ENCODE measurements at places on chromosomes 16 and 17. TPM values are rescaled to one million over a fixed set of nuclear protein-coding genes. Genes with fewer than 3 reads are reported as not detected.

KRT25 gene
- not detected for total RNA-seq

GRCh38 chr17:74353446-74354060 lies 8.1 kb downstream of the BTBD17 start:
- H3K36me3 ChIP-seq = no peaks in the 10 kb centered on the region
- H3K4me3 ChIP-seq = no peak overlapping the region
- DNase-seq = no peak
- H3K27me3 ChIP-seq = peaks cover 20% of the 10 kb centered on the region
- no peak overlapping the region for H3K27ac ChIP-seq
- H3K4me1 ChIP-seq = no peaks in the 10 kb centered on the region

- no peaks in the 10 kb centered on the region for H3K4me1 ChIP-seq
- DNase-seq = peak; percentile 81
- peak overlapping the region; percentile 84 for H3K4me3 ChIP-seq
- no peaks in the 10 kb centered on the region for H3K36me3 ChIP-seq
- no peaks in the 10 kb centered on the region for H3K27me3 ChIP-seq
- peak overlapping the region; percentile 94 for H3K27ac ChIP-seq
Observed at GRCh38 chr17:1515640-1516387, 598 bp downstream of the INPP5K start.

- no peak for DNase-seq
- no peaks in the 10 kb centered on the region for H3K36me3 ChIP-seq
- H3K27me3 ChIP-seq = no peaks in the 10 kb centered on the region
- H3K4me1 ChIP-seq = no peaks in the 10 kb centered on the region
- H3K4me3 ChIP-seq = no peak overlapping the region
Observed at GRCh38 chr16:77556201-77556873, 121.5 kb upstream of the ADAMTS18 start.

DNA sequence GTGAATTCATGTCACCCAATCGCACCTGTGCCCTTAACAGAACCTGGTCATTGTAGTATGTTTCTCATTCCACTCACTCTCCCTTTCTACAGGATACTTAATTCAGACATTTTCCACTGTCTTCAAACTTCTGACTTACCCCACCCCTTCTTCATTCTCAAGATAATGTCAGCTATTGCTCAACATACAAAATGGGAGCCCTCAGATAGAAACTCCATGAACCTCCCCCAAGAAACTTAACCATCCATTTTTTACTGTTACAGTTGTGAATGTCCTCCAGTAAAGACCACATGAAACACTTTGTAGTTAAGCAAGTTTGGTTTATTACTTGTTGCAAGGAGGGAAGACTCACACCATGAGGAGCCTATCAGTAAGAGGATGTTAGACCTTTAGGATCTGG lies 22.1 kb upstream of the ARHGAP17 start:
- no peak for DNase-seq
- H3K4me3 ChIP-seq = no peak overlapping the region
- H3K4me1 ChIP-seq = peaks cover 6% of the 10 kb centered on the region
- no peaks in the 10 kb centered on the region for H3K36me3 ChIP-seq
- H3K27ac ChIP-seq = no peak overlapping the region

All from Peyer's patch (tissue), 4 donors.